ENCODE measurements at places on chromosomes 4 and X. TPM values are rescaled to one million over a fixed set of nuclear protein-coding genes. Genes with fewer than 3 reads are reported as not detected.

RS1 gene
- not detected for total RNA-seq

APOOL gene
- 5.2 TPM for total RNA-seq

NIPAL1 gene
- 0.64 TPM for total RNA-seq

KLHL13 gene
- total RNA-seq: 0.54 TPM

CFP gene
- total RNA-seq: 4.8 TPM

CPLX1 gene
- 1.2 TPM for total RNA-seq

PDGFC gene
- not detected for total RNA-seq

CXCL1 gene
- not detected for total RNA-seq

XAGE1A gene
- not detected for total RNA-seq

TMSB4X gene
- total RNA-seq: 2,374 TPM

IBSP gene
- not detected for total RNA-seq

SSX2B gene
- total RNA-seq: not detected

ETFDH gene
- 13.4 TPM for total RNA-seq

CA5B gene
- 33.9 TPM for total RNA-seq

PLXNA3 gene
- total RNA-seq: 52.1 TPM

TRIM75 gene
- total RNA-seq: not detected

POLN gene
- 1.7 TPM for total RNA-seq

PAGE5 gene
- not detected for total RNA-seq

MAGEA6 gene
- not detected for total RNA-seq

IGBP1 gene
- 55.7 TPM for total RNA-seq

P2RY8 gene
- 197 TPM for total RNA-seq
